Stimulated activated CD4-positive, alpha-beta T cell treated with anti-CD3 and anti-CD28 coated beads, Interleukin-4, amount 100 ng/mL, for 4 hours (primary cell): ENCODE measurements at places on chromosomes 16 and 17.

- DNase-seq, result no peak
These were observed 1.6 kb downstream of the GFAP start for GRCh38 chr17:44913676-44914075.

DNA sequence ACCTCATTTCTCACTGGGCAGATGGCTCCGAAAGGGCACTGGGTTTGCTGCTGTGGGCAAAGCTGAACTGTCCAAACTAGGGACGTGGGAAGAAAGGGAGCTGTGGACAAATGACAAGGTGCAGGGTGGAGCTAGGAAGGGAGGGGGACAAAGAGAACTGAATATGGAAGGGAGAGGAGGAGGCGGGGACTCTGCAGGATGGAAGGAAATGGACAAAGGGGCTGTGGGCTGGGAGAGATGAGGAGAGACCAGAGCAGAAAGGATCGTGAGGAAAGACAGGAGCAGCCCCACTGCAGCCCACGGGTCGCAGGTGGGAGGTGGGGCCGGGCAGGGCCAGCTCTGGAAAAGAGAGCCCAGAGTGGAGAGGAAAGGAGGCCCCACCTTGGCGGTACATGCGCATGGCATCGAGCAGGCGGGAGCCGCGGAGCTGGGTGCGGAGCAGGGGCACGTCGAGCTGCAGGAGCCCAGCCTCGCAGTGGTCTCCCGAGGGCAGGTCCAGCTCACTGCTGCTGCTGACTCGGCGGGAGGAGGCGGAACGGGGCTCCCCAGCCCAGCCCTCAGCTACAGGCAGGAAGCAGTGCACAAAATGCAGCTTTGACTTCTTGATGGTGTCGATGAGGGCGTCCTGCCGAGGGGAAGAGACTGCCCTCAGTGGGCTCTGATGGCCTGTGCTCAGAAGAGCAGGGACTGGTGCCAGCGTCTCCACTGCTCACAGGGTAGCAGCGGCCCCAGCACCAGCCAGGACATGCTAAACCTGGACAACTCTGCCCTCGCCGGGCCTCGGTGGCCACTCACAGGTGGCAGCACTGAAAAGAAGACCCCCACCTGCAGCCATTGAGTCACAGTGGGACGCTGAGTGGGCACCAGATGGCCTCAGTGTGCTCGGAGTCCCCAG, 66.8 kb downstream of the PIPOX start:
- no peak for DNase-seq

- no peak for DNase-seq
These were observed 11.9 kb downstream of the MAPT start for GRCh38 chr17:45906237-45906636.

DNA sequence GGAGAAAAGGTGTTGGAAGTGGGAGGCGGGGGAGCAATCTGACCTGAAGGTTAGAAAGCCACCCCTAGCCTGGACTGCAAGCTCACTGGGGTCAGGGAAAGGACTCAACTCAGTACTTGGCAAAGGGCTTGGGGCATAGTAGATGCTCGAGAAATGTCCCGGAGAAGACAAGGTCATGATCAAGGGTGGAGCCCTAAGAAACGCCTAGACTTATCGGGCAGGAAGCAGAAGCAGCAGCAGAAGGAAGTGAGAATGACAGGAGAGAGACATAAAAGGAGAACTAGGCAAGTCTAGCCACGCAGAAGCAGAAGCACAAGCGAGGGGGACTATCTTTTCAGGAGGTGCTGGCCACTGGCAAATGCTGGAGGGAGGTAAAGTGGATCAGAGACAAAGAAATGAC, 10.2 kb downstream of the COTL1 start:
- no peak for DNase-seq

DNA sequence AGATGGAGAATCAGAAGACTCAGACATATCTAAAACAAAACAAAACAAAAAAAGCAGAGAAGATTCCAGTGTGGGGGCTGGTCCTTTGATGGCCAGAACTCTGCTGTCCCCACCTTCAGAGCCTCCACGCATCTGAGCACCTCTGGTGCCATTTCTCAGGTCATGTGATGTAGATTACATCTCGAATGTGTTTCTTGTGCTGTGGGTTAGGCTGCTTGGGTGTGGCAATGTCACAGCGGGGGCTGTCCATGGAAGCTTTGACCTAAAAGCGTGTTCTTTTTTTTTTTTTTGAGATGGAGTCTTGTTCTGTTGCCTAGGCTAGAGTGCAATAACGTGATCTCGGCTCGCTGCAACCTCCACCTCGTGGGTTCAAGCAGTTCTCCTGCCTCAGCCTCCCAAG, 51.2 kb downstream of the PLD6 start:
- DNase-seq, result no peak

DNA sequence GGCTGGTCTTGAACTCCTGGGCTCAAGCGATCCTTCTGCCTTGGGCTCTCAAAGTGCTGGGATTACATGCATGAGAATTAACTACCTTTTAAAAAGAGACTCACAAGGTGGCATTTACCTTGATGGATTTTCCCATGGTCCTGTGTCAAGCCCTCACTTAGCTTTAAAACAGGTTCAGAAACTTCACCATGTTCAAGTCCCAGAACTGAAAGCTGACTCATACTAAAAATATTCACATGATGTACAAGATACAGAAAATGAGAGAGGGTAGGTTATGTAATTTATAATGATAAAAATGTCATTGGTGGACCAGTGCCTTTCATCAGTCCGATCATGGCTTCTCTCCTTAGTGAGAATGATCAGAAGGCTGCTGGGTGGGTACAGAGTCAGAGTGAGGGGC, 4.3 kb upstream of the AKAP1 start:
- DNase-seq, result no peak

GRCh38 chr16:30377812-30378235, 3.2 kb downstream of the MYL11 start:
- peak; percentile 82 for DNase-seq

DNA sequence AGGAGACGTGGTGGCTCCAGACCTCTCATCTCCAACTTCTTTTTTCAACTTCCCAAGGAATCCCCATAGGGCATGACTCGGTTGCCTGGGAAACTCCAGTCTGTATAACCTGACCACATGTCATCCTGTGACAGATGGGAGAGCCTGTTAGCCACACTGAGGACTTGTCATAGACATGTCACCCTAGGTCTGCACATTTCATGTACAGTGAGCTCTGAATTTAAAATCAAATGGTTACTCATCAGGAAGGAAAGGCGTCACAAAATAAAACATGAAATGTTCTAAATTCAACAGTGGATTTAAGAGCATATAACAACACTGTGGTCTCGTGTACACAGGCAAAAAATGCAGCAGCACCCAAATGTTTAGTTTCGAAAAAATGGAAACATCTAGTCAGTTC, 22.2 kb upstream of the ADAMTS18 start:
- DNase-seq, result no peak

GRCh38 chr17:43403846-43404245, 5.1 kb downstream of the ARL4D start:
- no peak for DNase-seq

DNA sequence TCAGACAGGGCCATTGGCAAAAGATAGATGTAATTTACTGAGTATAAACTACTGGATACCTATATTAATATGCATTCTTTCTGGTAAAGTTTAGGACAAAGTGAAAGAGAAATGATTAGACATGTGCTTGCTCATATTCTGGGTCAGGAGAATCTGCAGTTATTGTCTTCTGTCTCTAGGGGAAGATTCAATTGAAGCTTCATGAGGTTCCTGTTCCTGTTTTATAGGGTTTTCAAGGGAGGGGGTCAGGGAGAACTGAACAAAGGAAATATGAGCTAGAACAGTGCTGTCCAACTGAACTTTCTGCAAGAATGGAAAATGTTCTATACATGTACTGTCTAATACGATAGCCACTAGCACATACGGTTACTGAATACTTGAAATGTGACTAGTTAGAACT, 59.3 kb upstream of the CORO6 start:
- no peak for DNase-seq

DNA sequence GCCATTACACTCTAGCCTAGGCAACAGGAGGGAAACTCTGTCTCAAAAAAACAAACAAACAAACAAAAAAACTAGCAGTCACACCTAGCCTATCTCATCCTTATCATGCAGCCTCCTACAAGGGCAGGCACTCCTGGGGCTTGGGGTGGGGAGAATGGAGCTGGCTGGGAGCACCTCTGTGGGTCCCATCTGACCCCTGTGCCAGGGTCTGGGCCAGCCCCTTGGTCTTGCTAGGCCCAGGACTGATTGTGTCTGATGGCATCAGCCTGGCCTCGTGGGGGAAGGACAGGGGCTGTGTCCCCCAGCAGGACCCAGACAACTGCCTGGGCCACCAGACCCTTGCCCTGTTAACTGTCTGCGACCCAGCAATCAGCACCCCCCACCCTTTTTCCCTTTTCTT, 49.8 kb downstream of the SREBF1 start:
- DNase-seq, result no peak

GRCh38 chr17:10821054-10821453, 16.8 kb downstream of the PIRT start:
- DNase-seq, result no peak

DNA sequence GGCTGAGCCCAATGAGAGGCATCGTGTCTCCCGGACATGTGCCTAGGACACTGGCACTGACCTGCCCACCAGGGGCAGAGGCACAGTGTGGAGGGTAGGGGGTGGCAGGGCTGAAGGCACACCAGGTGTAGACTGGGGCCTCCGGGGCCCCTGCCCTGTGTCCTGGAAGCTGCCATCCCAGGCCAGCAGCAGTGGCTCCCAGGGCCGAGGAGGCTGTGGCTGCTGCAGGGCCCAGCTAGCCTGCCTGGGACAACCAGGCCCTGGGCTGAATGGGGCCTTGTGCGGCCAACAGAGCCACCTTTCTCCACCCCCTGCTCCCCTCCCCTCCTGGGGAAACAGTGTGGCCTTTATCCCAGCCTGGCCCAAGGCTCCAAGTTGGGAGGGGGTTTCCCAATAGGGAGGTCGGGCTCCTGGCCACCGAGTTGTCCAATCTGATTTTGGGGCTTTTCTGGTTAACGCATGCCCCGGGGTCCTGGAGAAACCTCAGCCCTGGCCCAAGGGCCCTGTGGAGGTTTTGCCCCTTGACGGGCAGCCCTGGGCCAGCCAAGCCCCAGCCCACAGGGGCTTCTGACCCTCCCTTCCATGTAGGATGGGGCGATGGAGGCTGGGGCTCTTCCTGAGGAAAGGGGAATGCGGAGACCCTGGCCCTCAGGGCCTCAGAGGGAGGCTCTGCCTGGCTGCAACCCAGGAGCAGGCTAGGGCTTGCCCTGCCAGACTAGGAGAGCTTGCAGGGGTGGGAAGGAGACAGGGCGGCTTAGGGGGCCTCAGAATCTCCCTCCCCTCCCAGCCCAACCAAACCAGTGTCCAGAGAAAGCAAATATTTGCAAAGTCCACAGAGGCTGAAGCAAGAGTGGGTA, 4.2 kb downstream of the MTSS2 start:
- no peak for DNase-seq

- DNase-seq, result no peak
These were observed 2.4 kb downstream of the TBX4 start for GRCh38 chr17:61454381-61455323.

- no peak for DNase-seq
These were observed 8.5 kb upstream of the CCL1 start for GRCh38 chr17:34371405-34372100.

- DNase-seq, result no peak
These were observed 76.5 kb upstream of the GSE1 start for GRCh38 chr16:85536411-85537330.

DNA sequence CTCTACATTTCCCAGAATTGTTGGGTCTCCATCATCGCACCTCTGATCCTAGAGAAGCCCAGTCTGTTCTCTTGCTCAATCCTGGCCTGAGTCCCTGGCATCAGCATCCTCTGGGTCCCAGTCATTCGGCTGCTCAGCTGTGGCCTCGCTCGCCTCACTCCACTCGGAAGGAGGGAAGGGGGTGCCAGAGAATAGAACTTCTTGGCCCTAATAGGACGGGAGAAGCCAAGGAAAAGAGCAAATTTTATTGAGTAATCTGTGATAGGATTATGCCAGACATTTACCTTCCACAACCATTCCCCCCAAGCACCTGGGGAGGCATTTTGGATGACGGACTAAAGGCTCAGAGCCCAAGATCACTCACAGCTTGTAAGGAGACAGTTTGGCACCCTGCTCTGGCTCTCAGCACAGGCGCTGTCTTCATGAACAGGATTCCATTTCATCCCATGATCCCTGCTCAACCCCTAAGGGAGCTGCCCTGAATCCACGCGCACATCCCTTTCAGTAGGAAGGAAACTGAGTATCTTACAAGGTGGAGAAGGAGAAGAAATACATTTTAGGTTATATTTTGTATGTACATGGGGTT, 498 bp upstream of the CLEC10A start:
- no peak for DNase-seq

- no peak for DNase-seq
These were observed 90.3 kb upstream of the MPHOSPH6 start for GRCh38 chr16:82260212-82260795.

- DNase-seq, result no peak
These were observed 1.4 kb downstream of the KRT38 start for GRCh38 chr17:41439375-41439774.

DNA sequence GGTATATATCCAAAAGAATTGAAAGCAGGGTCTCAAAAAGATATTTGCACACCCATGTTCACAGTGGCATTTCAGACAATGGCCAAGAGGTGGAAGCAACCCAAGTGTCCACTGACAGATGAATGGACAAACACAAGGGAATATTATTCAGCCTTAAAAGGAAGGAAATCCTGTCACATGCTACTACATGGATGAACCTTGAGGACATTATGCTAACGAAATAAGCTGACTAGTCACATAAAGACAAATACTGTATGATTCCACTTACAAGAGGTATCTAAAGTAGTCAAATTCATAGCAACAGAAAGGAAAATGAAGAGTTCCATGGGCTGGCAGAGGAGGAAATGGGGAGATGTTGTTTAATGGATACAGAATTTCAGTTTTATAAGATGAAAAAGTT, 41.4 kb downstream of the TEX2 start:
- no peak for DNase-seq

DNA sequence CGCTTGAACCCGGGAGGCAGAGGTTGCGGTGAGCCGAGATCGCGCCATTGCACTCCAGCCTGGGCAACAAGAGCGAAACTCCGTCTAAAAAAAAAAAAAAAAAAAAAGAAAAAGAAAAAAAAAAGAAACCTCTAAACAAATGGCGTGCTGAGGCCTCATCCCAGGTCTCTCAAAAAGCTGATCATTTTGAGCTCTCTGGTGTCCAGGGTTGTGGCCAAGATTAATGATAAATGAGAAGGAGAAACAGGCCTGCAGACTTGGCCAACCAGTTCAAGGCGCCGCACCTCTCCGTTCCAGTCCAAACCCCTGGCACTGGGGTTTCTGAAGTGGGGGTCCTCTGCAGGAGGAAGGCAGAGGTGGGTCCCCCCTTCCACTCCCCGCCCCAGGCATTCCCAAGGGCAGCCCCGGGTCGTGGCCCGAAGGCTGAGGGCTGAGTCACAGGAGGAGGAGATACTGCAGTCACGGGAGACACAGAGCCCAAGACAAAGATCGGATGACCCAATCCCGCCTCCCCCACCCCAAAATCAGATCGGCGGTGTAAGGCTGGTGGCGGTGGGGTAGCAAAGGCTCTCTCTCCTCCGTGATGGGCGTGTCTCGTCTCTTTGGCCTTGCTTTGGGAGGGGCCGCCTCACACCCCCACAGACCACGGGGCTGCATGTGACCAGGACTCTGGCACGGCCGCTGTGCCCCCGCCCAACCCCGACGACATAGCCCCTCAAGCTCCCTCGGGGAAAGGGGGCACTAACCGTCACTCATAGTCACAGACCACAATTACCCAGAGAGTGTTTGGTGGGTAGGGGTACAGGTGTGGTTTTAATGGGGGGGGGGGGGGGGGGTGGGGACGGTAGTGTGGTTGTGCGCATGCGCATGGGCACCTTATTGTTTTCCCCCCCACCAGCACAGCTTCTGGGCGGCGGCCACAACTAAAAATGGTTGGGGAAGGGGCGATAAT, 1.1 kb downstream of the VAT1 start:
- DNase-seq, result peak; percentile 35
